ENCODE measurements at places on chromosomes 6 and 20. TPM values are rescaled to one million over a fixed set of nuclear protein-coding genes. Genes with fewer than 3 reads are reported as not detected.

GRCh38 chr6:96469312-96469711 is 52.3 kb upstream of the UFL1 start:
- no peaks in the 10 kb centered on the region for H3K36me3 ChIP-seq
- no peak for DNase-seq
- H3K4me3 ChIP-seq, result no peak overlapping the region
- H3K27ac ChIP-seq, result no peak overlapping the region

GRCh38 chr6:10547809-10548208 is 26.7 kb downstream of the GCNT2 start:
- no peaks in the 10 kb centered on the region for H3K36me3 ChIP-seq
- H3K27me3 ChIP-seq, result no peaks in the 10 kb centered on the region
- no peak overlapping the region for H3K27ac ChIP-seq
- no peak overlapping the region for H3K4me3 ChIP-seq

DNA sequence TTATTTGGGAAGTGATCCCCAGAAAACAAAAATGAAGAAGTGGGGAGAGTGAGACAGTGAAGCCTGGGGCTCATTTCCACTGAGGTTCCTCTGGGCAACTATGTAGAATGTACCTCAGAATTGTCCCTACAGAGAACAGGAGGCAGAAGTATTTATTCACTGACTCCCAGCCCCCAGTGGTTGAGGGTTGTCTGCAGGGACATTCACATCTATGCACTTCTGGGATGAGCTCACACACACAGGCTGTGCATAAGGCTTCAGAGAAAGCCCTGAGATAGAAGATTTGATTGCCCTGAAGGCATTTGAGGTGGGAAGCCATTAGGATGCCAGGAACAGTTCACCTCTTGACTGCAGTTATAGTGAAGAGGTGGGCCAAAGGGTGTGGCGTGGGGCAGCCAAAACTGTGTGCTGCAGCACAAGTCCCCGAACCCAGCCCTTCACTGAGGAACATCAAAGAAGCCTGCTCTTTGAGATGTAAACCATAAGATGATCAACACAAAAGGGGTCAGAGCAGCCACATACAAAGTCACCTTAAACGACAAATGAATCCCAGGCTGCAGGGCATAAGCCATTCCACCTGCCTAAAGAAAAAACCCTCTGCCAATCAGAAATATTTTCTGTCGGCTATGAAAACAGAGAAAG is 853.8 kb upstream of the FLRT3 start:
- no peak overlapping the region for H3K4me3 ChIP-seq
- DNase-seq, result no peak
- no peaks in the 10 kb centered on the region for H3K4me1 ChIP-seq
- H3K36me3 ChIP-seq, result no peaks in the 10 kb centered on the region
- H3K27ac ChIP-seq, result no peak overlapping the region

GRCh38 chr20:62234339-62234738 is 4.0 kb upstream of the OSBPL2 start:
- H3K27me3 ChIP-seq, result peaks cover 13% of the 10 kb centered on the region
- DNase-seq, result no peak
- peaks cover 30% of the 10 kb centered on the region for H3K36me3 ChIP-seq
- H3K4me3 ChIP-seq, result no peak overlapping the region

DNA sequence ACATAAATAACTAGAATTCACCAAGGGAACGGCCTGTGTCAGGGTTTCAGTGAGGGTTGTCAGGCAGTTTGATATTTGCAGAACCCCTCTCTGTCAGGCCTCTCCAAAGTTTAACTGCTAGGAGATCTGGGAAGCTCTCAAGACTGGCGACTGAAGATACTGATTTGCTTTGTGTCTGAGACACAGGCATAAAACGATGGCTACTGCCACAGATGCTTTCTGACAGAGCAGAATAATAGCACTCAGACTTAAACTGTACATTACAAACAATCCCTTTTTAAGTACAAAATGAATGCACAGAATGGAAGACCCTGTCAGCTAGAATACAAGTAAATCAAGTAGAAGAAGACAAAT is 7.2 kb upstream of the ATXN1 start:
- peak overlapping the region; percentile 43 for H3K4me3 ChIP-seq
- H3K36me3 ChIP-seq, result peaks cover 4% of the 10 kb centered on the region
- no peaks in the 10 kb centered on the region for H3K27me3 ChIP-seq
- peak overlapping the region; percentile 74 for H3K27ac ChIP-seq
- H3K4me1 ChIP-seq, result peaks cover 41% of the 10 kb centered on the region

Gene DNAH8
- total RNA-seq, result 0.05 TPM

- peaks cover 1% of the 10 kb centered on the region for H3K4me1 ChIP-seq
- H3K4me3 ChIP-seq, result no peak overlapping the region
- H3K36me3 ChIP-seq, result no peaks in the 10 kb centered on the region
- no peaks in the 10 kb centered on the region for H3K27me3 ChIP-seq
Measured at GRCh38 chr6:25925876-25926275, 4.6 kb downstream of the SLC17A2 start.

DNA sequence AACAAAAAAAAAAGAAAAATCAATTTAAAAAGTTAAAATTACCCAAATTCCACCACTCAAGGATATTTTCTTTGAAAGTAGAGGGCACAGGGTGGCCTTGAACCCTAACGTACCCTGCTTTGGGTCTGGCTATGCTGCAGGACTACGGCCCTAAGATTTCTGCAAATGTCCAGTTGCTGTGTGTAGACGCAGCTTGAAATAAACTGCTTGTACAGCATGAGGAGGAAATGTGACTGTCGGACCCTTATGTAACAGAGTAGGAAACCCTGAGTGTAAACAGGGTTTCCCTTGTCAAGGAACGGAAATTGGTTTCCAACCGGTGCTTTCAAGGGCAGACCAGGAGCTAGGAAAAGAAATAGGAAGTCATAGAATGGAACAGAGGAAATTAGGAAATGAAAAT is 60.7 kb upstream of the SHLD1 start:
- H3K27me3 ChIP-seq, result no peaks in the 10 kb centered on the region
- no peaks in the 10 kb centered on the region for H3K4me1 ChIP-seq
- DNase-seq, result no peak
- H3K36me3 ChIP-seq, result no peaks in the 10 kb centered on the region
- H3K4me3 ChIP-seq, result no peak overlapping the region

Gene TUBB2B
- total RNA-seq, result 3.0 TPM

Gene CST2
- not detected for total RNA-seq

Gene NOTCH4
- 4.7 TPM for total RNA-seq

DNA sequence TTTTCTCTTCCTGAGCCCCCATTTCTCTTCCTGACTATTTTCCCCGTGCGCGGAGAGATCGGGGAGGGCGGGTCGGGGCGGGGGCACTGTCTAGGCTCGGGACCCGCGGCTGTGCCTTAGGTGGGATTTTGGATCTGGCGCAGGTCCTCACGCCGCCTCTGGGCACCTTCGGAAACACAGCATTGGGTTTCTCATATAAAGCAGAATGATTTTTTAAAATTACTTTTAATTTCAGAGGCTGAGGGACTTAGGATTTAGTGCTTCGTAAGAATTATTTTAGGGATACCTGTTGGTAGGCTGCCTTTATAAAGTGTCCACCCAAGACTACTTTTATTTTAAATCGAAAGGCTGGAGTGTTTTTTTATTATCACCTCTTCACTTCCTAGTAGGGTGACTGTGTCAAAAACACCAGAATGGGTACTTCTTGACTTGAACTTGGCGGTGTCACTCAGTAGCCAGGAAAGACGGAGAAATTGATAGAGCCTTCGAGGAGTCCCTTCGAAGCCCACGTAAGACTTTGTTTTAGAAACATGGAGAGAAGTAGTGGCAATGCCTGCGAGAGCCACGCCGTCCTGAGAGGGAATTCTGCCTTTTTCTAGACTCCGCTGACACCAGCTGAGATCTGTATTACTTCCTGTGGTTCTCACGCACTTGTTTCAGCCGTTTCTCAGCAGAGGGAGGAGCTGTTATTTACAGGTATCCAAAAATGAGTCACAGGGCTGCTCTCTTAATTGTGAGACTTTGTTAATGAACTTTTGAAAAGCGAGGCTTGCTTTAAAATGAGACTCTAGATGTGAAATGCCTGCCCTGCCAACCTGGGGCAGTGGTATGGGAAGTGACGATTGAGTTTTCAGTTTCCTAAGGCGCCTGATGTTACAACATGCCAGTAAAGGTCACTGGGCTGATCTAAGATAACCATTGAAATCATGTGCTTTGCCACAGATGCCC is 667 bp downstream of the STX11 start:
- DNase-seq, result peak; percentile 10
- peaks cover 27% of the 10 kb centered on the region for H3K27me3 ChIP-seq
- peak overlapping the region; percentile 90 for H3K4me3 ChIP-seq
- no peak overlapping the region for H3K27ac ChIP-seq
- peaks cover 7% of the 10 kb centered on the region for H3K4me1 ChIP-seq

DNA sequence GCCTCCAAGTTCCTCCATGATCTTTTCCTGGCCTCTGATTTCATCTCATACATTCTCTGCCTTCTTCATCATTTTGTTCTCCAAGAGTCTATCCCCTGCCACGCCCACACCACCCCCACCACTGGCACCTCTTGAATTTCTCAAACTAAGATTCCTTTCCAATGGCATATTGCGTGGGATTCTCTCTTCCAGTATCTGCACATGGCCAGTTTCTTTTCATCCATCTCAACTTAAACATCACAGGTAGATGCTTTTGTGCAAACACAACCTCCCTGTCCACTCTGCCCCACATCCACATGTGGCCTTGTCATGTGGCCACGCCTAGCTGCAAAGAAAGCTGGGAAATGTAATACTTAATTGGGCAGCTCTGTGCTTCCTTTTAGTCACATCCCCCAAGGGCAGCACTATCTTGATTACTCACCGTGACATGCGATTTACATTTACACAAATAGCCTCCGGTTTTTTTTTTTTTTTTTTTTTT is 33.4 kb upstream of the ZMYND8 start:
- H3K27me3 ChIP-seq, result no peaks in the 10 kb centered on the region
- peaks cover 37% of the 10 kb centered on the region for H3K4me1 ChIP-seq
- H3K27ac ChIP-seq, result peak overlapping the region; percentile 82
- H3K36me3 ChIP-seq, result peaks cover 29% of the 10 kb centered on the region

DNA sequence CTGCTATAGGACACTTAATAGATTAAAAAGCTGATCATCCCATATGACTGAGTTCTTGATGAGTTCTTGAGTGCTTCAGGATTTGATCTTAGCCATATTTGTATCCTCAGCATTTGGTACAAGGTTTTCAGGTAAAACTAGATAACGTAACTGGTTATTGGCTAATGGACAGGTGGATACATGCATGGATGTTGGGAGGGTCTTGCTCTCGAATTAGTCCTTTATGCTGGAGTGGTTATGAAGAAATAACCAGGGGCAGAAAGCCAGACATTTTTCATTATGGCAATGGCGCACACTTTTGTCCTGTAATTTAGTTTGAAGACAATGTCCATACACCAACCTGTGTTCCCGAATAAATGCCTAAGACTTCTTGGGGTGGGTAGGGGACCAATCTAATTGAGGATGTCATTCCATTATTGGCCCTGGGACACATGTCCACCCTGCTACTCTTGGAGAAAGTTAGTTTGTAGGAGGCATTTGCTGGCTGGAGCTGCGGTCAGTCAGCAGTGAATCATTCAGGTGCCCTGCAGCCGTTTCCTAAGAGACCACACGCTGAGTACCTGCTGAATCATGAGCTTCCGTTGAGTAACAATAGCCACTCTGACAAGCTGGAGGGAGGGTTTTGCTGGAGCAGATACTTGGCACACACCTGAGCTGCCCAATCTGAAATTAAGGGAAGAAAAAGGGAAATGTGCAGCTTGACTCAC is 194.4 kb downstream of the FOXA2 start:
- peak; percentile 55 for DNase-seq
- no peaks in the 10 kb centered on the region for H3K27me3 ChIP-seq
- H3K36me3 ChIP-seq, result no peaks in the 10 kb centered on the region

- no peak overlapping the region for H3K27ac ChIP-seq
- no peaks in the 10 kb centered on the region for H3K27me3 ChIP-seq
- peaks cover 59% of the 10 kb centered on the region for H3K4me1 ChIP-seq
- peaks cover 13% of the 10 kb centered on the region for H3K36me3 ChIP-seq
- DNase-seq, result no peak
Measured at GRCh38 chr20:50281831-50282591, 91.4 kb downstream of the CEBPB start.

GRCh38 chr6:129513471-129513870 is 196.5 kb downstream of the ARHGAP18 start:
- H3K4me1 ChIP-seq, result peaks cover 12% of the 10 kb centered on the region
- H3K36me3 ChIP-seq, result peaks cover 21% of the 10 kb centered on the region
- H3K4me3 ChIP-seq, result no peak overlapping the region
- no peak overlapping the region for H3K27ac ChIP-seq
- H3K27me3 ChIP-seq, result no peaks in the 10 kb centered on the region

Gene KPNA5
- total RNA-seq, result 12.2 TPM

Gene SLC22A7
- not detected for total RNA-seq

DNA sequence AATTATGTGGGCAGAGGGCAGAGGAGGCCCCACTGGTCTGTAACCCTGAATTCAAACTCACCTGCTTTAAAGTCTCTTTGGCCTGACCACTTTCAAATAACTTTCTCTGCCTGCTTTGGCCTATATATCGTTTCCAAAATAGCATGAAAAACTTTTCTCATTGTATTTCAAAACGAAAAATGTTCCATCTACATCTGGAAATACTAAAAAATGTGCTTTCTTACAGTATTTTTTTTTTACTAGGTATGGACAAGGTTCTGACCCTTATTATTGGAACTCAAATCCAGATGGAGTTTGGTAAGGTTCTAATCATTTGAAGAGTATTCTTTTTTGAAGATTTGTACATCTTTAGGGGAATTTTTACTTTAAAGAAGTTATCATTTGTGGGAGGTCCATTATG is 241.9 kb downstream of the PAX1 start:
- H3K27ac ChIP-seq, result no peak overlapping the region
- no peak for DNase-seq
- no peaks in the 10 kb centered on the region for H3K4me1 ChIP-seq
- H3K4me3 ChIP-seq, result no peak overlapping the region

Gene KHDC1L
- total RNA-seq, result not detected

DNA sequence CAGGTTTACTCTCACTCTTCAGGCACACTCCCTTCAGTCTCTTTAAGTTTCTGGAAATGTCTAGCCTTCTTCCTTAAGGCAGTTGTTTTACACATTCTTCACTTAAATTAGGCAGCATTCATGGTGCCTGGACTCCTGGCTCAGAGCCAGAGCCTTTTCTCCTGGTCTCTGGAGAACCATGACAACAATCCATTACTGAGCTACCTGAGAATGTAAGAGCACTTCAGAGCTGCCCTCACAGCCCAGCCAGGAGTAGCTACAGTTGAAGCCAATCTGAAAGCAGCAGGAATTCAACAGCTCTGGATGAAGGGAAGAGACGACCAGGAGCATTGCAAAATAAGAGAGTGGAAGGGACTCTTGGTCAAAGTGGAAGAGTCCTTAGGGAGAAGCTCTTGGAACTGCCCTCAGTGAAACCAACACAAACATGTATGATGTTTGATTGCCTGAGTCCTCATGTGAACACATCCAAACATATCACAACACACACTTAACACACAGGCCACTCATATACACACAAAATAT is 416.8 kb upstream of the SPTLC3 start:
- H3K27me3 ChIP-seq, result no peaks in the 10 kb centered on the region
- no peak for DNase-seq
- H3K36me3 ChIP-seq, result no peaks in the 10 kb centered on the region
- H3K4me3 ChIP-seq, result no peak overlapping the region

Gene C6orf132
- 85.8 TPM for total RNA-seq

- H3K36me3 ChIP-seq, result no peaks in the 10 kb centered on the region
- H3K27ac ChIP-seq, result no peak overlapping the region
- DNase-seq, result no peak
- H3K4me1 ChIP-seq, result no peaks in the 10 kb centered on the region
Measured at GRCh38 chr6:2204272-2204671, 41.1 kb downstream of the GMDS start.

Measured in Calu3 (cell line).